ENCODE measurements at places on chromosomes 7 and 10.

DNA sequence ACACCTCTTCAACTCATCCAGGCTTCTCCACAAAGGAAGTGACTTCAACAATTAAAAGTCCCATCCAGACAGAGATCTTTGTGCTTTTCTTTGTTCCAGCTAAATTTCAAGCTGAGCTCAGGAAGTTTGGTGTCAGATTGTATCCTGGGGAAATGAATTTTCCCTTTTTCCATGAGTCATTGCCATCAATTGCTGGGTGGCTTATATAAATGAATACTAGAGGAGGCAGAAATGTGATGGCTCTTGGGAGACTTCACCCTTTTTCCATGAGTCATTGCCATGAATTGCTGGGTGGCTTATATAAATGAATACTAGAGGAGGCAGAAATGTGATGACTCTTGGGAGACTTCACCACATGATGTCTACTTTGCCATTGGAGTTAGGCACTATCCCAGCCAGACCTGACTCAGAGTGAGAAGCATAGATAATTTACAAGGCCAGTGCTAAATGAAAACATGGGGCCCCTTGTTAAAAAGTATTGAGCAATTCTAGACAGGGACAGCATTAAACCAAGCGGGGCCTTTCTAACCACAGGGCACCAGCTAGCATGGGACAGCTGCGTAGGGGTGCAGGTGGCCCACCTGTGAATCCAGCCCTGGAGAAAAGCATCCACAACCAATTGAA, 339.2 kb upstream of the PODXL start:
- no peak for DNase-seq

GRCh38 chr7:133863362-133864061, 263.6 kb upstream of the LRGUK start:
- no peak for DNase-seq

- no peak for DNase-seq
These were observed 68.9 kb downstream of the MTERF1 start for GRCh38 chr7:91811641-91812040.

- DNase-seq: no peak
These were observed 123.6 kb downstream of the ATXN7L1 start for GRCh38 chr7:105752671-105753275.

GRCh38 chr7:11831736-11832495, at the start of gene THSD7A:
Gene THSD7A, minus strand, starts transcription at chr7:11832198. Its CDS starts 252 bp downstream, at chr7:11831946.
- no peak for DNase-seq

All from stimulated activated CD4-positive, alpha-beta T cell treated with anti-CD3 and anti-CD28 coated beads, Interleukin-12 subunit alpha, Interleukin-12 subunit beta, amount 100 ng/mL, for 24 hours (primary cell).